ENCODE measurements at places on chromosomes 7 and 10.

GRCh38 chr10:24882047-24882698, 70.2 kb downstream of the PRTFDC1 start:
- DNase-seq: no peak

DNA sequence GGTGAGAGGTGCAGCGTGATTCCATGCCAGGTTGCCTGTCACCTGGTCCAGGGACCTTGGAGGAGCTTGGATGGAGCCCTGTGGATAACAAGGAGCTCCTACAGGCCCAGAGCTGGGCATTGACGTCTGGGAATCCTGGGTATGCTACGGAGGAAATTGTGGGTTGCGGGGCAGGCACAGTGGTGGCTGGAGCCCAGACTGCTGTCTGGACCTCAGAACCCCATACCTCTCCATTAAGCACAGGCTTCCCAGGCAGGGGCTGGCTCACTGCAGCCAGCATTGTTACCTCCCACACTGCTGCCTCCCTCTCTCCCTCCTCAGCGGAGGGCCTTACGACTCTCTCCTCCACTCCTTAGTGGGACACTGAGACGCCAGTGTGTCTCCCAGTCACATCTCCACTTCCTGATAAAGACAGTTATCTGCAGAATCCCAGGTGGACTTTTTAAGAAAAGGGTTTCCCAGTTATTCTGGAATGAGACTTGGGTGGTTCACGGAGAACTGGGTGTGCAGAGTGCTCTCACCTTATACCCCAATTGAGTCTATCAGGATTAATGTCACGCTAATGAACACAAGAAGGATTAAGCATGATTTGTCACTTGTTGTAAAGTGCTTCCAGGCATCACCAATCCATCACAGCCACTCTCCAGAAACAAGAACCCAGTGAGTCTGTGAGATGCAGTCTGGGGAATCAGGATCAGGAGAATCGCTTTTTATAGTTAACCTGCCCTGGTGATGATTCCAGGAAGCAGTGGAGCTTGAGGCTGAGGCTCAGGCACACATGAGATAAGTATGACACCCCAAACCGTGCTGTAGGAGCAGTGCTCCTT, 309.4 kb downstream of the RPS24 start:
- DNase-seq: no peak

DNA sequence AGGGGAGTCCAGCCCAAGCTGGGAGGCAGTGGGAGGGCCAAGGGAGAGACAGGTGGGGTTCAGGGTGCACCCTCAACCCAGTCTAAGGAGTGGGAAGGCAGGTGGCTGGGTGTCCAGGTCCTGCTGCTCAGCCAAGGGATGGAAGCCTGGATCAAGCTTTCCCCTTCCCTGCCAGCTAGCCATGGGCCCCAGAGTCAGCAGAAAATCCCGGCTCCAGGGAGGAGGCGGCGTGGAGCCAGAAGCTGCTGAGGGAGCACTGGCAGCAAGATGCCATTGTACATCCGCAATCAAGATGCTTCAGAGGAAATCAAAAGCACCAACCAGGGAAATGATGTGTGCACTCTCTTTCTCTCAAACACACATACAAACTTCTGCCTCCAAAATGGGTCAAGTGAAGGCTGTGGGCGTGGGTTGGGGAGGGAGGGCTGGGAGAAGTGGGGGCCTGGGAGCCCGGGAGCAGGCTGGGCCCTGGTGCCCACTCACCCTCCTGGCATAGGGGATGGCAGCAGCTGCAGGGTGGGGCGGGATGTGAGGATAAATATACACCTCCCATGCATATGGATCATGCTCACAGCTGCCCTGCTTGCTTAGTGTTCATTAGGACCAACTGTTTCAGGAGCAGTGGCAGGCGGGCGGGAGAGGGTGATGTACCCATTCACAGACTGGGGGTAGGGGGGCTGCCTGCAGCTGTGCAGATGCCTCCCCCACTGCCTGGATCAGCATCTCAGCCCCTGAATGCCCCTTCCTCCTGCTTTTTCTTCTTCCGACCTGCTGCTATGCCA, 24.2 kb downstream of the TRIM8 start:
- DNase-seq: no peak

- no peak for DNase-seq
Observed at GRCh38 chr7:26657206-26657641, 207.2 kb downstream of the SKAP2 start.

GRCh38 chr10:80691441-80691840, 153.7 kb downstream of the SH2D4B start:
- no peak for DNase-seq

DNA sequence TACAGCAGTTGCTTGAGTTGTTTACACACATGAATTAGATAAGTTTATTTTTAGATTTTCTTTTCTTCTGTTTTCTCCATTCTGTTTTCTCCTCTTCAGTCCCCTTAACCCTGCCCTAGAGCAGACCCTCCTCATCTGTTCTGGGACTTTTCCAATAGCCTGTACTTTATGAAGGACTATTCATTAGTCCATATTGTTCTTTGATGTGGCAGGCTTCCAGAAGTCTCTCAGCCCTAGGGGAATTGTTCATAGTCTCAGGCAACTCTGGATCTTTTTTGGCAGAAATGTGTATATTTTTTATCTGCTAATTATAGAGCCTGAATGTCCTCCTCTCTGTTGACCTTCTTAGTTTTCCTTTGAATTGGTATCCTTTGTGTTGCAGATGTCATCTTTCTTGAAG, 25.4 kb downstream of the KAT6B start:
- no peak for DNase-seq

GRCh38 chr10:100693821-100694220, 51.6 kb upstream of the PAX2 start:
- DNase-seq: no peak

- no peak for DNase-seq
Observed at GRCh38 chr7:74084722-74085578, 1.3 kb downstream of the LIMK1 start.

GRCh38 chr7:24713850-24714675, 43.2 kb downstream of the GSDME start:
- no peak for DNase-seq

- no peak for DNase-seq
Observed at GRCh38 chr7:75711076-75711475, 27.7 kb downstream of the HIP1 start.

DNA sequence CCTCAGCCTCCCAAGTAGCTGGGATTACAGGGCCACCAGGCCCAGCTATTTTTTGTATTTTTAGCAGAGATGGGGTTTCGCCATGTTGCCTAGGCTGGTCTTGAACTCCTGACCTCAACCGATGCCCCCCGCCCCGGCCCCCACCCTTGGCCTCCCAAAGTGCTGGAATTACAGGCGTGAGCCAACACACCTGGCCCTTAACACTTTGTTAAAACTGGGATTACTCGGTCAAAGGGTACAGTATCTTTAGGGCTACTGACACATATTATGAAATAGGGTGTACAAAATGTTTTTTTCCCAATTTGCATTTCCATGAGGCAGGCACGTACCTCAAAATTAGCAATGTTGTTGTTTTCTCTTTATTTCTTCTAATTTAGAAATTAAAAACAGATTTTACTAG, 11.5 kb downstream of the NUDT5 start:
- no peak for DNase-seq

- DNase-seq: no peak
Observed at GRCh38 chr7:28954471-28954870, 3.7 kb downstream of the TRIL start.

DNA sequence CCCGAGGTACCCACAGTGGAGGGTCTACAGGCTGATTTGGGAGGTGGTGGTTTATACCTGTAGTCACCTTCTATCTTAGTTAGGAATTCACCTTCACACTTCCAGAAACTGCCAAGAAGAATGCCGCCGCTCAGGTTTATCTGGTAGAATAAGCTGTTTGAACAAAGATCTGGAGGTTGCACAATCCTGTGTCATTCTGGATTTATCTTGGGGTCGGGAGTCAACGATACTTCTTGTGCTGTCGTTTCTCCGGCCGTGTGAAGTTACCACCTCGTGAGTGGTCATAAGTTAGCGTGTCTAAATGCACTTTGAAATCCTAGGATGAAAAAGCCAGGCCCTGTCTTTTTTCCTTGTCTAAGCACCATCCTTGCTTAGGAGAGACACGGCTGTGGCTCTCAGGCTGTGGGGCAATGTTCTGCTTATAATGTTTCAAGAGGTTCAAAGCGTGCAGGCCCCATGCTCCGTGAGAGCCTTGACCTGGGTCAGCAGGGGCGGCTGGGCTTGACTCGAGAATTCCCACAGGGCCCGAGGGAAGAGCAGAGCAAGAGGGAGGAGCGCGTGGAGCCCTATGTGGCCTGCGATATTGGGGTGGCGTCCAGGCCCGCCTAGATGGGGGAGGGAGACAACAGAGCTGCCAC, 35.5 kb downstream of the GRIFIN start:
- DNase-seq: no peak

DNA sequence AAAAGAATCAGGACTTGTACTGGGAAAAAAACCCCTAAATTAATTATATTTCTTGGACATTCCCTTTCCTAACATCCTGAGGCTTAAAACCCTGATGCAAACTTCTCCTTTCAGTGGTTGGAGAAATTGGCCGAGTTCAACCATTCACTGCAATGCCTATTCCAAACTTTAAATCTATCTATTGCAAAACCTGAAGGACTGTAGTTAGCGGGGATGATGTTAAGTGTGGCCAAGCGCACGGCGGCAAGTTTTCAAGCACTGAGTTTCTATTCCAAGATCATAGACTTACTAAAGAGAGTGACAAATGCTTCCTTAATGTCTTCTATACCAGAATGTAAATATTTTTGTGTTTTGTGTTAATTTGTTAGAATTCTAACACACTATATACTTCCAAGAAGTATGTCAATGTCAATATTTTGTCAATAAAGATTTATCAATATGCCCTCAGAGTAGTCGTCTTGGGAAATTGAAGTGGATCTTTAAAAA, 6.6 kb downstream of the EMX2 start:
- no peak for DNase-seq

DNA sequence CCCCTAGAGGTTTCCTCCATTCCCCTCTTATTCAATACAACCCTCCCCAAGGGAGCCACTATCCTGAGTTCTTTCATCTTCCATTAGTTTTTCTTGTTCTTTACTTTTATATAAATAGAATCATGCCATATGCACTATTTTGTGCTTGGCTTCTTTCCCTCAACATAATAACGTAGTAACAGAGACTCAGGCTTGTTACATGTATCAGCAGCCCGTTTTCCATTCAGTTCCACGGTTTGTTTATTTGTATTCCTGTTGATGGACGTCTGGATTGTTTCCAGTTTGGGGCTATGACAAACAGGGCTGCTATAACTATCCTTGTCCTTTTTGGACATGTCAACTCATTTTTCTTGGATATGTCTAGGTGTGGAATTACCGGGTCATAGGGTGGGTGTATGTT, 264.4 kb upstream of the MKI67 start:
- DNase-seq: no peak

DNA sequence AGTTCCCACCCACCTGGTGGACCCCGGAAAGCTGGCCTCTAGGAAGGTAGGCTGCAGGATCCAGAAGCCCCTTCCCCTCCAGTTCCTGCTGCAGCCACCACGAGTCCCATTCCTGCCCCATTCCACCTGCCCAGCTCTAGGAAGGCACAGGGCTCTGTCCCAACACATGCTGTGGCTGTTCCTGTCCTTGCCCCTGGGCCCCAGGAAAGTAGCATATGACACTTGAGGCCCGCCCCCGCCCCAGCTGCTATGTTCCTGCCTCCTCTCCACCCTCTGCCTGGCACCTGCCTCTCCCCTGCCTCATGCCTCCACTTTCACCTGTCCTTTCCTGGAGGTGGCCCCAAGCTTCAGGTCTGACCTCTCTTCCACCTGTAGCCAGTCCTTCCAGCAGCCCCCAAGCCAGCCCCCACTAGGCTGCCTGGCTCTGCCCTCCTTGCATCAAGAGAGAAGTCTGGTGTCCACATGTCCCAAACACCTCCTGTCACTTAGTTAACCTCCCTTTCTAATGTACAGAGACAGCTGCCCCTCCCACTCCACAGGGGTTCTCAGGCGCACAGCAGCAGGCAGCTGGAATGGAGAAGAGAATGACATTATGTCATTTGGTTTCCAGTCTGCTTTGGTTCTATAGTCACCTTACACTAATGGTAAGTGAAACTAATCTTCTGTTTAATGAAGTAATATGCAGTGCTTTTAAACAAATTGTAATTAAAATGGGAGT, 22.7 kb downstream of the YKT6 start:
- no peak for DNase-seq

GRCh38 chr7:79454361-79454960, 994 bp upstream of the MAGI2 start:
- DNase-seq: no peak

- no peak for DNase-seq
Observed at GRCh38 chr10:84654671-84655070, 326.3 kb downstream of the CCSER2 start.

DNA sequence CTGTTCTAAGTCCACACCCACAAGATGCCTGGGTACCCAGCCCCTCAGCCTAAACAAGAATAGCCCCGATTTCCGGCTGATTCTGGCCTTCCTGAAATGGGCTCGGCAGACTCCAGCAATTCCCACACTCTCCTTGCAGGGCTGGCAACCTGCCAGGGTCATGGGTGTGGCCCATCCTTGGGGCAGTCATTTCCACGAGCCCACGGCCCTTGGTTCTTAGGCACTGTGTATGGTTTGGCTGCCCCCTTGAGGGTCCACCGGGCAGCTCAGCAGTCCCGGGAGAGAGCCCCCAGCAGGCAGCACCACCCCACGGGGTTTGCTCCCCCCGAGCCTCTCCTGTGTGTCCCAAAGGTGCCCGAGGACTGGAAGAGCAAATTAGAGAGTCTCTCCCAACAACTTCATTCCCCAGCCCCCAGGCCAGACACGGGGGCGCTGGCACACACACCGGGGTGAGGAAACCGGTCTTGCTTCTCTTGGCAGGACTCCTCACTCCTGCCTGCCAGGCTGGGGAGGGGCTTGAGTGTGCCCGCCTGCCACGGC, 142.2 kb downstream of the EMX2 start:
- DNase-seq: no peak

GRCh38 chr10:48454302-48455054, 148.0 kb downstream of the MAPK8 start:
- no peak for DNase-seq

DNA sequence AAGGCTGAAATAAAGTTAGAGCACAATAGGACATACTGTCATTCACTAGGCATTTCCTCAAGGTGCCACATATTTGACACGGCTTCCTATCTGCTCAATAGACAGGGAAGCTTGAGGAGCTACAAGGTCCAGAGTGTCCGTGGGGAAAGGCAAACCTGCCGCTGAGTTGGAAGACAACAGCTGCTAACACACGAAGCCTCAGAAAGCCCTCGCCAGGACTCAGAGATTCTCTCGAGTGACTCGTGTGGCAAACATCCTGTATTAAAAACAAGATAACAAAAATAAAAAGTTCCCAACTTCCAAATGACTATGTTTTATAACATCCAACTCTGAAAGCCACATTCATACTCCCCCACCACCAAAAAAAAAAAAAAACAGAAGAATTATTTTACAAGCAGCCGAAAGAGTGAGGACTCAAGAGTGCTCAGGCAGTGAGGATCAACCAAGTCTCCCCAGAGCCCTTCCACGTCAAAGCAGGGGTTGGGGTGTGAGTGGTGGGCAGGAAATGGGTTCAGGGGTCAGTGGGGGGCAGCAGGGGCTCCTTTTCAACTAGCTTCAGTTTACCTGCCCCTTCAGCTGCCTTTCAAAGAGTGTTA, 67.6 kb downstream of the STK17A start:
- peak; percentile 29 for DNase-seq

- DNase-seq: no peak
Observed at GRCh38 chr10:130470286-130470685, 334.1 kb downstream of the GLRX3 start.

GRCh38 chr10:88459530-88459929, 123.6 kb downstream of the RNLS start:
- DNase-seq: no peak

- DNase-seq: no peak
Observed at GRCh38 chr7:105337529-105337928, 51.2 kb downstream of the SRPK2 start.
